ENCODE measurements at places on chromosomes 2 and 18. TPM values are rescaled to one million over a fixed set of nuclear protein-coding genes. Genes with fewer than 3 reads are reported as not detected.

- no peaks in the 10 kb centered on the region for H3K36me3 ChIP-seq
- H3K4me3 ChIP-seq = no peak overlapping the region
- no peaks in the 10 kb centered on the region for H3K27me3 ChIP-seq
- no peak for DNase-seq
Measured at GRCh38 chr2:158004126-158004764, 97.4 kb upstream of the UPP2 start.

GRCh38 chr2:26150243-26150642 is 22.6 kb upstream of the GAREM2 start:
- H3K27ac ChIP-seq = no peak overlapping the region
- peaks cover 18% of the 10 kb centered on the region for H3K27me3 ChIP-seq
- no peak for DNase-seq
- H3K36me3 ChIP-seq = no peaks in the 10 kb centered on the region
- H3K4me3 ChIP-seq = no peak overlapping the region
- H3K4me1 ChIP-seq = no peaks in the 10 kb centered on the region

DNA sequence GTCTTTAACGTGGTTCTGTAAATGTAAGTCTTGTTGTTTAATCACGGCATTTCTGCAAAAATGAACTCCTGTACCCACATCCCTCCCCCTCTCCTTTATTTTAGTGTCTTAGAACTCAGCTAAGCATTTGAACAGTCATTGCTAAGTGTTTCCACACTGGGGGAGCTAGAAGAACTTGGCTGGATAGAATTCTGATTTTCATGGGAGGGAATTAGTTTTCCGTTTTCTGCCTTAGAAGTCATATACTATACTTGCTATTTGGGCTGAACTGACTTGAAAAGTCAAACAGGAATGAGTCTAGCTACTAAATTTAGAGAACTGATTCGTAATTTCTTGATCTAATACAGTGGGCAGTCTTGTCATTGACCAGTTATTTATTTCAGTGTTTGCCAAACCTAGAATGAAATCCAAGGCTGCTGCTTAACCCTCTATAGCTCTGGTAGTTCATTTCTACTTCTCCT is 61.1 kb downstream of the FMNL2 start:
- H3K36me3 ChIP-seq = no peaks in the 10 kb centered on the region
- DNase-seq = no peak
- H3K4me1 ChIP-seq = peaks cover 7% of the 10 kb centered on the region
- no peak overlapping the region for H3K27ac ChIP-seq

- H3K4me3 ChIP-seq = no peak overlapping the region
- no peaks in the 10 kb centered on the region for H3K27me3 ChIP-seq
- H3K4me1 ChIP-seq = no peaks in the 10 kb centered on the region
Measured at GRCh38 chr2:207848545-207848928, 78.8 kb upstream of the FZD5 start.

The CIDEA gene
- total RNA-seq = not detected

The EFHD1 gene
- 0.61 TPM for total RNA-seq

GRCh38 chr2:157173740-157174184 is 83.7 kb upstream of the GALNT5 start:
- no peaks in the 10 kb centered on the region for H3K36me3 ChIP-seq
- H3K4me1 ChIP-seq = no peaks in the 10 kb centered on the region
- no peak overlapping the region for H3K27ac ChIP-seq
- peaks cover 3% of the 10 kb centered on the region for H3K27me3 ChIP-seq
- H3K4me3 ChIP-seq = no peak overlapping the region
- no peak for DNase-seq

The MOB4 gene
- total RNA-seq = 18.9 TPM

DNA sequence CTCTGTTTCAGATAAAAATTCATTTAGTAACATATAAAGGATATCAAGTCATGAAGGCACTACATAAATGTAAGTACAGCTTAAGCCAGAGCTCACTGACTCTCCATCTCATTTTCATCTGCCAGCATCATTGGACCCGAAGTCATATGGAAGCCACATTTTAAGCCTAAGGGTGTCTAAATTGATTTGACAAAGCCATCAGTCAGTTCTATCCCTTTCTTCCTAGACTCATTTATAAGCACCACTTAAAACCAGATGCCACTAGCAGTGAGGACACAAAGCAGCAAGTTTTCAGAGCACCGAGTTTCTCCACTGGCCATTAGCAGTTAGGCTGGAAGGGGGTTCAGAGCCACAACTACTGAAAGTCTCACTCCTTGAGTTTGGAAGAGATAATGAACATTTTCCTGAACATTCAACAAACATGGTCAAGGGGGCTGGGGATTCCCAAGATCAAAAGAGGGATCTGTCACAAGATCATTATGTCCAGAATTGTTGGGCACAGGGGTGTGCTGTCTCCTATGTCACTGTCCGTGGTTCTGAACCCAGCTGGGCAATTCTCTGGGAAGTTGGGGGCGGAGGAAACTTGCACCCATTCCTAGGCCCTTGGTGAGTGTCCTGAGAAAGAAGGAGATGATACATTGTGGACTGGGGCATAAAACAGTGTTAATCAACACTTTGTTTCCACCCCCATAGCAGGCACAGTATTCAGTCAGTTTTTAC is 158.5 kb upstream of the LMAN1 start:
- no peak for DNase-seq
- H3K27ac ChIP-seq = no peak overlapping the region
- H3K27me3 ChIP-seq = peaks cover 3% of the 10 kb centered on the region
- no peaks in the 10 kb centered on the region for H3K36me3 ChIP-seq
- no peaks in the 10 kb centered on the region for H3K4me1 ChIP-seq
- H3K4me3 ChIP-seq = no peak overlapping the region

DNA sequence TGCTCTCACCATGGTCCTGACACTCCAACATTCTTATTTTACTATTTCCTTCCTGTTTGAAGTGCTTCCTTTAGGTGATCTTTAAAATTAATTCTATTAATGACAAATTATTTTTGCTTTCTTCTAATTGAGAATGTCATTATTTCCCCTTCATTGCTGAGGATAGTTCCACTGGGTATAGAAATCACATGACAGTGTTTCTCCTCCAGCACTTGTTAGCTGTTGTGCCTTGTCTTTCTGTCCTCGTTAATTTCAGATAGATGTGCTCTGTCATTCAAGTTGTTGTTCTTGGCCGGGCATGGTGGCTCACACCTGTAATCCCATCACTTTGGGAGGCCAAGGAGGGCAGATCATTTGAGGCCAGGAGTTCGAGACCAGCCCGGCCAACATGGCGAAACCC is 321.0 kb upstream of the RAB6C start:
- H3K27me3 ChIP-seq = peaks cover 1% of the 10 kb centered on the region
- DNase-seq = no peak
- no peak overlapping the region for H3K4me3 ChIP-seq
- H3K36me3 ChIP-seq = no peaks in the 10 kb centered on the region
- H3K27ac ChIP-seq = no peak overlapping the region

DNA sequence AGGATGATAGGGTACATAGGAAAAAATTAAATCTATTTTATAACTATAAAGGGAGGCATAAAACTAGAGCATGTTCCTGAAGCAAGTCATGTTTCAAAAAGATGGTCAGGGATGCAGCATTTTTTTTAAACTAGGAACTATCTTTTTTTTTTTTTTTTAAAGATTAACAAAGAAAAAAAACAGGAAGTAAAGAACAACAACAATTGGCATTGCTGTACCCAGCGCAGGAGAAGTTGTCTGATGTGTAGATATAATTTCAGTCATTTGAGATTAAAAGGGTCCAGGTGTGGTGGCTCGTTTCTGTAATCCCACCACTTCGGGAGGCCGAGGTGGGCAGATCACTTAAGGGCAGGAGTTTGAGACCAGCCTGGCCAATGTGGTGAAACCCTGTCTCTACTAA is 41.5 kb downstream of the PMAIP1 start:
- no peaks in the 10 kb centered on the region for H3K36me3 ChIP-seq
- no peaks in the 10 kb centered on the region for H3K27me3 ChIP-seq
- no peak for DNase-seq
- no peak overlapping the region for H3K4me3 ChIP-seq
- H3K27ac ChIP-seq = no peak overlapping the region

DNA sequence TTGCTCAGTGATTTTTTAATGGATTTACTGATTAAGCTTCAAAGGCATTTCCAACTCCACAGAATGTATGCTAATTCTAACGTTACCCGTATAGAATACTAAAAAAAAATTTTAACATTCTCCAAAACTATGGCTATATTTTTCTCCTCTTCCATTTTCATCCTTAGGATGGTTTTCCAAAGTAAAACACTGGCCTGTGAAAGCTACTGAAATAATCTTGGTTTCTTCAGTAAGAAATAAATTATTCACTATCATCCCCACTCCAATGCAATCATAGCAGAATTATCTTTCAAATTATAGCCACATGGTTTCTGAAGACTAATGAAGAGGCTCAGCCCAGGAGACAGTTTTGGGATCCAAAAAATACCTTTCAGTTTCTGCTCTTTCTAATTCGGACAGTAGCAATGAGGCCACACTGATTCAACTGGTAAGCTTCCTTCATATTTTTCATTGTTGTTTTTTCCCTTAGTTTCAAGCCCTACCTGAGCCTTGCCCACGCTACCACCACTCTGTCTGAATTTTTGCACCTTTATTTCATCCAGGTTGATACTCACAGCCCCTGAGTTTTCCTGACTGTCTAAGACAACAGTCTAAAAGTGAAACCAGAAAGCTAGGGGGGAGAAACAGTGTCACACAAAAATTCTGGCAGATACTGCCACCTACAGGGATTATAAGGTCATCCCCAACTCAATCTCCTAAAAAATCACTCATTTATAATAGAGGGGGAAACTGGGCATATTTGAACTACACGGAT is 887.9 kb downstream of the NRXN1 start:
- H3K27me3 ChIP-seq = no peaks in the 10 kb centered on the region
- H3K27ac ChIP-seq = no peak overlapping the region
- no peaks in the 10 kb centered on the region for H3K4me1 ChIP-seq
- H3K4me3 ChIP-seq = peak overlapping the region; percentile 36
- no peaks in the 10 kb centered on the region for H3K36me3 ChIP-seq

The LRATD1 gene
- not detected for total RNA-seq

The GLS gene
- 210 TPM for total RNA-seq

GRCh38 chr18:55988537-55988936 is 400.5 kb upstream of the TCF4 start:
- no peak overlapping the region for H3K27ac ChIP-seq
- H3K27me3 ChIP-seq = no peaks in the 10 kb centered on the region
- no peaks in the 10 kb centered on the region for H3K36me3 ChIP-seq
- DNase-seq = no peak
- H3K4me3 ChIP-seq = no peak overlapping the region

- peaks cover 80% of the 10 kb centered on the region for H3K4me1 ChIP-seq
- H3K27ac ChIP-seq = peak overlapping the region; percentile 97
- peak overlapping the region; percentile 73 for H3K4me3 ChIP-seq
- no peaks in the 10 kb centered on the region for H3K27me3 ChIP-seq
- DNase-seq = no peak
Measured at GRCh38 chr18:13381331-13381730, 162.8 kb downstream of the LDLRAD4 start.

GRCh38 chr2:46576875-46577274 is 97.5 kb downstream of the TMEM247 start:
- H3K36me3 ChIP-seq = peaks cover 15% of the 10 kb centered on the region
- no peaks in the 10 kb centered on the region for H3K27me3 ChIP-seq
- DNase-seq = no peak

DNA sequence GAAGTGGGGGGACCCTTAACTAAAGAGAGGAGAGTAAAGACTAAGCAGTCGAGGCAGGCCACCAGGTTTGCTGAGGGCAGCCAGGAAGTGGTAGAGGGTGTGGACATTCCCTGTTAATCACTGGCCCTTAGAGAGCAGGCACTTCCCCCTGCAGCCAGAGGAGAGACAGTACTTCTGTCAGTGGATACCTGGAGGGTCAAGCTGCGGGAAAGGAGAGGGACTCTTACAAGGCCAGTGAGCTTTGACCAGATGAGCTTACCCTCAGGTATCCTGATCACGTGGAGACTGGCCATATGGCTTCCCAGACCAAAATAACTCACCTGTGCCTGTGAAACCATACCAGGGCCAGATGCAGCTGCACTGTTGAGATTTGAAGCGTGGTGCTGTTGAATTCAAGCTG is 28.6 kb downstream of the ITGA6 start:
- H3K4me1 ChIP-seq = peaks cover 63% of the 10 kb centered on the region
- no peak for DNase-seq
- H3K36me3 ChIP-seq = no peaks in the 10 kb centered on the region
- no peak overlapping the region for H3K4me3 ChIP-seq

DNA sequence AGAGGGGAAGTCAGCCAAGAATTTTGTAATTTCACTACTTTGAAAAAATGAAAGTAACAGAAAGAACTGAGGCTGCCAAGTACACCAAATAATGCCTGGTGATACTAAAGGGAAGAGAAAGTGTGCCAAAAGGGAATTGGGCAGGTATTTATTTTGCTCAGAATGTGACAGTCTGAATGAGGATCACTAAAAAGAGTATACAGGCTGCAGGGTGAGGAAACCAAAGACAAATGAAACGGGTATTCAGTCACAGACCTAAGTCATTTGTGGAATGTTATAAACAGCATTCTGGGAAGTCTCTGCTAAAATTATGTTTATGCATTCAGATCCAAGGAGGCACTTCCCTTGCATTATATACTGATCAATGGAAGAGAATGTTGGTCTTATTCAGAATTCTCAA is 418.6 kb upstream of the SLC39A10 start:
- H3K4me3 ChIP-seq = no peak overlapping the region
- no peaks in the 10 kb centered on the region for H3K4me1 ChIP-seq
- no peak overlapping the region for H3K27ac ChIP-seq
- no peak for DNase-seq
- no peaks in the 10 kb centered on the region for H3K27me3 ChIP-seq

The VAMP8 gene
- total RNA-seq = 114 TPM

- H3K27me3 ChIP-seq = peaks cover 35% of the 10 kb centered on the region
- peaks cover 14% of the 10 kb centered on the region for H3K4me1 ChIP-seq
- DNase-seq = no peak
- H3K4me3 ChIP-seq = no peak overlapping the region
- H3K36me3 ChIP-seq = no peaks in the 10 kb centered on the region
- H3K27ac ChIP-seq = no peak overlapping the region
Measured at GRCh38 chr2:69011611-69012157, 1.3 kb upstream of the ANTXR1 start.

The PDE11A gene
- total RNA-seq = not detected

The PLGLB1 gene
- 0.48 TPM for total RNA-seq

DNA sequence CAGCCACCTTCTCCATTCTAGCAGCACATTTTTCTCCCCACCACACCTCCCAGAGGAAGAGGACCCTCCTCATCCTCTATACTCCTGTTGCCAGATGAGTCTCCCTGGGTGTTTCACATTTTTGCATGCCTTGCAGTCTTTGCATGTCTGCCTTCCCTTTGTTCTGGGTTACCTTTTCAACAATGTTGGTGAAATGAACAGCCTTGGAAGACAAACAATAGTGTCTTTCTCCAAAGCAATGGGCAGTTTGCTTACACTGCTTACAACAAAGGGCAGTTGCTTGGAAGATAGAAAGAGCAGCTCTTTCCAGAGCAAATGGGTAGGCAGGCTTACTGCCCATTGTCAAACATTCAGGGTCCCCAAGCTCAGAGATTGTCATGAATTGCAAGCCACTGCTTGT is 14.5 kb upstream of the SEH1L start:
- peaks cover 2% of the 10 kb centered on the region for H3K27me3 ChIP-seq
- no peaks in the 10 kb centered on the region for H3K36me3 ChIP-seq
- DNase-seq = no peak
- H3K4me3 ChIP-seq = no peak overlapping the region
- no peak overlapping the region for H3K27ac ChIP-seq
- H3K4me1 ChIP-seq = peaks cover 4% of the 10 kb centered on the region

The HOXD10 gene
- total RNA-seq = not detected

The COQ10B gene
- total RNA-seq = 21.5 TPM

- peaks cover 54% of the 10 kb centered on the region for H3K4me1 ChIP-seq
- H3K27ac ChIP-seq = peak overlapping the region; percentile 91
- no peaks in the 10 kb centered on the region for H3K27me3 ChIP-seq
- peak overlapping the region; percentile 91 for H3K4me3 ChIP-seq
- peak; percentile 45 for DNase-seq
- peaks cover 34% of the 10 kb centered on the region for H3K36me3 ChIP-seq
Measured at GRCh38 chr2:223944166-223944702, 901 bp downstream of the WDFY1 start.

GRCh38 chr2:106653465-106653864 is 166.3 kb downstream of the CD8B2 start:
- H3K4me1 ChIP-seq = no peaks in the 10 kb centered on the region
- no peak for DNase-seq
- H3K27me3 ChIP-seq = peaks cover 6% of the 10 kb centered on the region
- no peak overlapping the region for H3K4me3 ChIP-seq

All from activated CD4-positive, alpha-beta memory T cell treated with anti-CD3 and anti-CD28 coated beads for 36 hours (primary cell).